GOT3 (cell line): ENCODE measurements at places on chromosomes 7 and 10.

DNA sequence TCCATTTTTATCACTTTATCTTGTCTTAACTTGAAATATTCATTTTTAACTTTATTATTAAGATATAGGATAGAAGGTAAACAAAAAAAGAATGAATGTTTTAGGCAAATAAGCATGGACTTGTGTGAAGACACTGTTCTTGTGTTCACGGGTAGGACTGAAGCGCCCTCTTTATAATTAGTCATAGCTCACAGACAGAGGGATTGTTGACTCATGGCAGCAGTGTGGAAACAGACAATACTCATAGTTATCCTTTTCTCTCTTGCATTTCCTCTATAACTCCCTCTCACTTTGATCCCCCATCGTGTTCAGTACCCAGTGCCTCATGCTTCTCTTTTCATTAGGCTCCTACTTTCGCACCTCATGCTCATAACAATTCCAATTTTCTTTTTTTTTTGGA is 731.8 kb downstream of the PHTF2 start:
- no peak for DNase-seq

DNA sequence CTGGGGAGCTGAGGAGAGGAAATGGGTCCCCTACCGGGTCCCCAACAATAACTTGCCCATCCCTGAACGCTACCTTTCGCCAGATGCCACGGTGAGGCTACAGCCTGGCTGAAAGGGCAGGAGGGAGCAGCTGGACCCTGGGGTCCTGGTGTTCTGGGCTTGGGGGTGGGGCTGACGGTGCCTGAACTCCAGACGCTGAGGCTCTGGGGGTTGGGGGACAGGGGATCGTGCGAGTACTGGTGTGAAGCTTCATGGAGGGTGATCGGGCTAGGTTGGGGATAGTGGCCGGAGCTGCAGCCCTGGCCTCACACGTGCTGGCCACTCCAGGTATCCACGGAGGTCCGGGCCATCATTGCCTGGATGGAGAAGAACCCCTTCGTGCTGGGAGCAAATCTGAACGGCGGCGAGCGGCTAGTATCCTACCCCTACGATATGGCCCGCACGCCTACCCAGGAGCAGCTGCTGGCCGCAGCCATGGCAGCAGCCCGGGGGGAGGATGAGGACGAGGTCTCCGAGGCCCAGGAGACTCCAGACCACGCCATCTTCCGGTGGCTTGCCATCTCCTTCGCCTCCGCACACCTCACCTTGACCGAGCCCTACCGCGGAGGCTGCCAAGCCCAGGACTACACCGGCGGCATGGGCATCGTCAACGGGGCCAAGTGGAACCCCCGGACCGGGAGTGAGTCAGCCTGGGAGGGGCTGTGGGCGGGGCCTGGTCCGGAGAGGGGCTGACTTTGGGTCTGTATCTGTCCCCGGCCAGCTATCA is 8.3 kb downstream of the AEBP1 start:
- DNase-seq, result no peak

DNA sequence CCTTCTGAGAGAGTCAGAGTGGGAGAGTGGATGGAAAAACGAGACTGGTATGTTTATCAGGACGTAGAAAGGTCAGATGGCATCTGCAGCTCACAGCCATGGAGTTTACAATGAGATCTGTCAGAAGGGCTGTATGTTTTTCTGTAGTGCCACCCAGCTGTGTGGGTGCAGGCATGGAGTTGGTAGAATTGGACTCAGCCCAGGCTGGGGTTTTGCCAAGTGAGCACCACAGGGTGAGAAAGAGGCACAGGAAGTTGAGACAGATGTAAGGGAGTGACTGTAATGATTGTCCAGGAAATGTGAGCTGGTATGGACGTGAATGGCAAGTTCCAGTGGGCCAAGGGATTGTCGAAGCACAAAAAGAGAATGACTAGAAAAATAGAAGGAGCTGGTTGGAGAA is 9.1 kb upstream of the ZYX start:
- DNase-seq, result no peak

DNA sequence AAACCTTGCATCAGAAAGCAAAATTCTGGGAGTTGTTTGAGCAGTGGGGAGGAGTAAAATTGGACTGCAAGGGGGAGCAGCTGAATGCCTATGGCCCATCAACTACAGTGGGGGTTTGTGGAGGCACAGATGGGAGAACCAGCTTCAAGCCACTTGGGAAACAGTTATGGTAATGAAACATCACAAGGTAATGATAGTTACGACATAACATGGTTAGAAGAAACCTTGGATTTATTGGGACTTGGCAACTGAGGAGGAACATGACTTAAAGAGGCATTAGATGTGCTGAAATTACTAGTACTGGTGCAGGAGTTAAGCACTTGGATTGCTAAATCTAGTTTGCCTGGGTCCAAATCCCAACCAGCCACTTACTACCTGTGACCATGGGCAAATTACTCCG is 868.4 kb downstream of the KCNMA1 start:
- DNase-seq, result no peak

DNA sequence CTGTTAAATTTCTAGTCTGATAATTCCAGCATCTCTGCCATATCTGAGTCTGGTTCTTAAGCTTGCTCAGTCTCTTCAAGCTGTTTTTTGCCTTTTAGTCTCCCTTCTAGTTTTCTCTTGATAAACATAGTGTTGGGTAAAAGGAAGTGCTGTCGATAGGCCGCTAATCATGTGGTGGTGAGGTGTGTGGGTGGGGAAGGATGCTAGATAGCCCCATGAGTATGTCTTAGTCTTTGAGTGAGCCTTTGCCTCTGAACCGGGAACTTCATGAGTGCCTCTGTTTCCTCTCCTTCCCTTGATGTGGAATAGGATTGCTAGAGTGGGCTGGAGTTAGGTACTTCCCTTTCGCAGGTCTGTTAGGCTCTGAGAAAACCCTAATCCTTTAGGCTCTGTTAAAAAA is 441.8 kb downstream of the INHBA start:
- DNase-seq, result no peak

DNA sequence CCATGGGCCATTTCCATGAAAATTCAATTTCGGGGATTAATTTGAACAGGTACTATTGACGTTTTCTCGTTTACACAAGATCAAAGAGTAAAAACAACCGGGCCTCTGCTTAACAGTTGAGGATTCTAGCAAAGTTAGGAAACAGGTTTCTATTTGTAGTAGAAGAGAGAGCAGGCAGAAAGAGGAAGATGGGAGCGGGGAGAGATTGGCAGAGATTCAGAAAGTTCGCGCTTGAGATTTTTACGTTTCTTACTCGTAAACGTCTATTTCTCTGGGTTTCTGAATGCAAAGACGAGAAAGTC is 571 bp upstream of the VWC2 start:
- no peak for DNase-seq

DNA sequence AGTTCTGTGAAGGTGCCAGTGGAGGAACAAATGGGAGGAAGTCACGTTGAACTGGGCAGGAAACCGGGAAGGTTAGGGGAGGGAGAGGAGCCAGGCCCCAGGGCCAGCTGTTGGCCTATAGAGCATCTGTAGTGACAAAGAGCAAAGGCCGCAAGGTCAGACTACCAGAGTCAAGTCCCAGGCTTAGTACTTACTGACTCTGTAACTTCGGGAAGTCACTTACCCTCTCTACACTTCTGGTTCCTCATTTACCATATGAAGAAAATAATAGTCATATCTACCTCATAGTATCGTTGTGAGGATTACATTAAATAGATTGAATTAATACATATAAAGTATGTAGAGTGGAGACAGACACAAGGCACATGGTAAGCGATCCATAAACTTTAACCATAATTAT is 101.8 kb upstream of the FZD1 start:
- DNase-seq, result no peak

DNA sequence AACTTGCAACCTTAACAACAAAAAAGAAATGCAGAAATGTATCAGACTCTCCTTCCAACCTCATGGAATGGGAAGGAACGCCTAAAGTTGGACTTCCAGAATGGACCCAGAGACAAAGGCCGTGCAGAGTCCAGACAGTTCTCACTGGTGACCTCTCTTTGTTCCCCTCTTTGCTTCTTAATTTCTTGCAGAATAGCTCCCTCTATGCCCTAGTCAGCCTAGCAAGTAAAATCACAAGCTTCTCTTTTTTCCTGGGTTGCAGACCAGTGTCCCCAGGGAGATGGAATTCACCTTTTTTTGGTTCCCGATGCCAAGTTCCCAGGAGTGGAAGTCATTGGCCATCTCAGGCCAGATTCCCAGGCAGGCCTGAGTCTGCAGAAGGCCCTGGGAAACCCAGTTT is 278.0 kb downstream of the CCSER2 start:
- no peak for DNase-seq

DNA sequence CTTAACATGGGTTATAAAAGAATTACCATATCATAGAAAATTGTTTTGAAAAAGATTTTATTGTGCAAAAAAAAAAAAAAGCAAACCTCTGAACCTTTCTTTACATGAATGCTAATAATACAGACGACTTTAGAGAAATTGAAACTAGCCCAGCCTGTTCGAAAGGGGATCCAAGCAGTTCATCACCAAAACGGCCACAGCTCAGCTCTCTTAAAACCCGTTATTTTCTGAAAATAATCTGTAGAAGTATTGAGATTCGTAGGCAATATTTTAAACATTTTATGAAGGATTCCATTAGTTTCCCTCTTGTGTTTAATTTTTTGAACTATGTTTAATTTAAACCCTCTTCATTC is 9.9 kb upstream of the GSAP start:
- no peak for DNase-seq

- no peak for DNase-seq
Observed at GRCh38 chr10:78863140-78863905, 205.4 kb upstream of the ZMIZ1 start.

DNA sequence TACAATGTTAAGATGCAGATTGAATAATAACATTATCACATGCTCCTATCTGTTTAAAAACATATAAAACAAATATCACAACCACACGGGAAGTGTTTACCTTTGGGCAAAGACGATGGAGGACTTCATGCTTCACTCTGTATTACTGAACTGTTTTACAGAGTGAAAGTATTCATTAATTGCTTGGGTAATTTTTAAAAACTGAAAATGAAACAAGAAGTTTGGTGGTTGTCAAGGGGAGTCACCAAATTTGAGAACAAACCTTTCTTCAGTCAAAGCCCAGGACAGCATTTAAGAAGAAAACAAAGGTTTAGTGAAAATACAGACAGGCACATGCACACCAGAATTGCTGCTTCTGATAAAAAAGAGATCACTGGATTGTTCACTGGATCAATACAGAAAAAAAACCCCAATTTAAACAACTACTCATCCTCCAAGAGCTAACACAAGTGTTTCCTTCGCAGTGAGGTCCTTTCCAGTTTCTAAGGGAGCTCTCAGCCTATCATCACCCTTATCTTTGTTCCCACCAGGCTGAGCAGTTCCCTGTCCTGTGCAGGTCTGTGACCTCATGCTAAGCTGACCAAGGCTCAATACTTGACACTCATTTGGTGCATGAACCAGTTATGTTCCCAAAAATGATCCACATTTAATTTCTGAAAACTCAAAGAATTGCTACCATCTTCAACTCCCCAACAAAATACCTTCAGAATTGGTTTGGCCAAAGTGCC is 8.8 kb downstream of the PARP12 start:
- DNase-seq, result no peak

DNA sequence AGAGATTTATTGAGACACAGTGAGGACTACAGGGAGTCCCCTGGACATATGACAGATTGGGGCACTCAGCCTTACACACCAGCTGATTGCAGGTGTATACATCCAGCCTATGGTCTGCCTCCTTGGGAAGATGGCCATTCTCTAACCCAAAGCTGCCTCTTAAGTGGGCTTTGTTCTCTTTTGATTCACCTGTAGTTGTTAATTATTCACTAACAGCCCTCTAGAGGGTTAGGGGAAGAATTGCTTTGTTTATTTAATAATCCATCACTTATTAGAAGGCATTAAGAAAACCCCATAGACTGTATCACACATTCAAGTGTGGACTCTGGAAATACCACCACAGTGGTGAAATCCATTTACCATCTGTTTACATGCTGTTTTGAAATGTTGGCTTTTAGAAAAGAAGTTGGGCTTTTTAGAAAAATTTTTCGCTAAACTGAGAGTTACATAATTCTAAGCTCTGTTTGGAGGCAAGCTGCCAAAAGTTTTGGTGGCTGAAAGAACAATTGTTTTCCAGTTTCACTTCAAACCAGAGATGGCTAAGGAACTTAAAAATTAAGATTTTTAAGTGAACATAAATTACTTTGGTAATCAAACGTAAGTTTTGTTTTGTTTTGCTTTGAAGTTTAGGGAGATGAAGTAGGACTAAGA is 379.1 kb downstream of the ADRA2A start:
- DNase-seq, result no peak

GRCh38 chr10:102358712-102359382 is 36.7 kb upstream of the NFKB2 start:
- DNase-seq, result no peak

- no peak for DNase-seq
Observed at GRCh38 chr7:107999779-108000560, 3.0 kb downstream of the LAMB1 start.

- DNase-seq, result no peak
Observed at GRCh38 chr7:158107806-158108205, 479.8 kb downstream of the PTPRN2 start.

DNA sequence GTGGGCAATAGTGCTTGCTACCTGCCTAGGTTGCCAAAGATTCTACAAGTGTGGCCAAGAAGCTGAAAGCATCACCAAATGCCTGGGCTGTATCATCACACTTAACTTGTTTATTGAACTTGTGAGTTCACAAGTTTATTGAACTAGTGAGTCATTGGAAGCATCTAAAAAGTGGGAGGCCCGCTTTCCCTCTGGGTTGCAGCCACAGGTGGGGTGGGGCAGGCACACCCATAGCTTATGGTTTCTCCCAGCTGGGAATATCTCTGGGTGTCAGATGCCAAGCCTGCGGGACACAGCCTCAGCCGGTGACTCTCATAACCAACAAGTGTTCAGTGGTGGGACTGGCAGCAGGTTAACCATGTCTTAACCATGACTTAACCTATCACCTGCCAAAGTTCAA is 145.9 kb upstream of the FAM13C start:
- no peak for DNase-seq

- DNase-seq, result no peak
Observed at GRCh38 chr7:68313806-68314205, 1284.5 kb upstream of the AUTS2 start.

DNA sequence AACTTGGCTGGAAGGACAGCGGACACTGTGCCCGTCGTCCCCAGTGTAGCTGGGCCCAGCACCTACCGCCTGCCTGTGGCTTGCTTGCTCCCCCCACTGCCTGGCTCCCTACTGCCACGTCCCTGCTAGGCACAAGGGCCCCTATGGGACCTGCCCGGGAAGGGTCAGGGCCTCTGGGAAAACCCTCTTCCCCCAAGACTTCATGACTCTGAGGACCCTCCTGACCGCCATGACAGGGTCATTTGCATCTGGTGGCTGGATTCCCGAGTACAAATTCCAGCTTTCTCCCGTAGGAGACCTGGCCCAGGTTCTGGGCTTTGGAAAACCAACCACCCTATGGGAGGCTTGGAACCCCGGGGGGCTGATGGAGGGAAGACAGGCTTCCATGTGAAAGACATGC is 1.4 kb upstream of the MMD2 start:
- DNase-seq, result no peak

GRCh38 chr10:31317652-31318381 is 1.2 kb upstream of the ZEB1 start:
- no peak for DNase-seq
